ENCODE measurements at places on chromosomes 6 and 20.

DNA sequence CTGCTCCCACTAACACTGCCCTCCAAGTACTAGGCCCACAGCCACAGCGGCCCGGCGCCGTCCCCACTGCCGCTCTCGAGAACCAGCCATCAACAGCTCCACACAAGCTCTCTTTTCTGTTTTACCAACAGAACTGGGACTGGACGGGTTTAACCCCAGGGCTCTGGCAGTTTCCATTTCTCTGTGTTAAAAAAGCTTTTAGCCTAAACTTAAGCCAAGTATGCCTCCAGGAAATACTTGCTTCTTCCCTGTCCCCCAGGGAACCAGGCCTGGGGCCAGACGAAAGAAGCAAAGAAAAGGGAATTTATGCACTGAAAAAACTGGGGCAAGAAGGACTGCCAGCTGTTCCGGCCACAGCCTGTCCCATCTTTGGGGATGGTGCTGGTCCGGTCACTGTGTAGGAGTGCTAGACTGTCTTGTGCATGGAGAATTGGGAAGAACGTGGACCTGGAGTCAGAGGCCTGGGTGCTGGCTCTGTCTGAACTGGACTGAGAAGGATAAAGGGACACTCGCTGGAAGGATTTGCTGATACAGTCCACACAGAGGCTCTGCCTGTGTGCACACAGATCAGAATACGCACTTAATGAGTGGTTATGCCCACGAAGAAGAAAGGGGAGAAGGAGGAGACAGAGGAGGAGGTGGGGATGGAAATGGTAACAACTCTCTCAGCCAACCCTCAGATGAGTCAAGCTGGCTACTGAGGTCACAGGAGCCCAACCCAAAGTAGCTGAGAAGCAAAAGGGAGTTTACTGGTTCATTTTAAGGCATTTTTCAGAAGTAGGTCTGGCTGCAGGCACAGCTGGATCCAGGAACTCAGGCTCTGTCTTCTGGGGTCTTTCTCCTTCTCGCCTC, 254.4 kb upstream of the PMEPA1 start:
- DNase-seq: no peak
- no peaks in the 10 kb centered on the region for H3K4me1 ChIP-seq
- H3K27ac ChIP-seq: peak overlapping the region; percentile 51
- no peak overlapping the region for H3K4me3 ChIP-seq
- H3K36me3 ChIP-seq: no peaks in the 10 kb centered on the region

DNA sequence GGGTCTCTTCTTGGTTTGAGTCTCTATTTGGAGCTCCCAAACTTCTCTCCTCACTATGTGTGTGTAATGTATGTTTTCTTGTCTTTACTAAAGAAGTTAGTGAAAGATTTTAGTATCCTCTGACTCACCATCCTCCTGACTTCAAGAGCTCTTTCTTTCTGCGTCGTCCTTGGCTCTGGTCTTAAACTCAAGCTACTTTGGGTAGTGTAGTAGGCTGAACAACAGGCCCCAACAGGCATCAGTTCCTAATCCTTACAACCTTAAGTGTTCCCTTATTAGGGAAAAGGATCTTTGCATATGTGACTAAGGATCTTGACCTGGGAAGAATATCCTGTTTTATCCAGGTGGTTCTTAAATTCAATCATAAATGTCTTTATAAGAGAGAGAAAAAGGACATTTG, 810.2 kb downstream of the MAFB start:
- peaks cover 25% of the 10 kb centered on the region for H3K4me1 ChIP-seq
- no peaks in the 10 kb centered on the region for H3K27me3 ChIP-seq
- DNase-seq: no peak
- H3K4me3 ChIP-seq: no peak overlapping the region

GRCh38 chr6:35034411-35035191, 106.5 kb downstream of the TCP11 start:
- H3K27me3 ChIP-seq: no peaks in the 10 kb centered on the region
- H3K4me3 ChIP-seq: no peak overlapping the region
- no peak for DNase-seq

DNA sequence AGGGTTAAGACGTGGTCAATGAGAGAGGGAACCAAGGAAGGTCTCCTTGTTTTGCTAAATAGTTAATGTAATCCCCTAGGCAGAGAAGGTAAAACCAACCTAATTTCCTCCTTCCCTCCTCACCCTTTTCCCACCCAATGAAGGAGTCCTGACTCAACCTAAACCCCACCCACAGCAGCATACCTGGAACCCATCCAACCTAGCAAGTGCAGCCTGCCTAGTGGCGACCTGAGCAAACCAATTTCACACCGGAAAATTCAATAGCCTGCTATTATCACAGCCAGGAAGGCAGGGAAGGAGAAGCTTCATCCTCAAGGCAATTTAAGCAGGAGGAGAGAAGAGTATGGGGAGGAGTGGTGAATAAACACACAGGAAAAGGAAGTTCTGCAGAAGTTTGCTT, 46.9 kb downstream of the OSTM1 start:
- H3K4me3 ChIP-seq: no peak overlapping the region
- DNase-seq: no peak
- no peaks in the 10 kb centered on the region for H3K4me1 ChIP-seq
- H3K27ac ChIP-seq: no peak overlapping the region

GRCh38 chr20:38609815-38610214, 8.2 kb downstream of the ARHGAP40 start:
- no peak for DNase-seq
- H3K4me3 ChIP-seq: no peak overlapping the region
- no peak overlapping the region for H3K27ac ChIP-seq
- H3K4me1 ChIP-seq: no peaks in the 10 kb centered on the region
- no peaks in the 10 kb centered on the region for H3K36me3 ChIP-seq

GRCh38 chr6:97282238-97282725, 734 bp downstream of the MMS22L start:
- peak overlapping the region; percentile 80 for H3K27ac ChIP-seq
- no peaks in the 10 kb centered on the region for H3K36me3 ChIP-seq
- no peak for DNase-seq
- H3K27me3 ChIP-seq: no peaks in the 10 kb centered on the region
- H3K4me3 ChIP-seq: peak overlapping the region; percentile 85

- H3K4me3 ChIP-seq: no peak overlapping the region
- no peaks in the 10 kb centered on the region for H3K27me3 ChIP-seq
- DNase-seq: no peak
Observed at GRCh38 chr6:116020738-116021137, 40.0 kb downstream of the FRK start.

DNA sequence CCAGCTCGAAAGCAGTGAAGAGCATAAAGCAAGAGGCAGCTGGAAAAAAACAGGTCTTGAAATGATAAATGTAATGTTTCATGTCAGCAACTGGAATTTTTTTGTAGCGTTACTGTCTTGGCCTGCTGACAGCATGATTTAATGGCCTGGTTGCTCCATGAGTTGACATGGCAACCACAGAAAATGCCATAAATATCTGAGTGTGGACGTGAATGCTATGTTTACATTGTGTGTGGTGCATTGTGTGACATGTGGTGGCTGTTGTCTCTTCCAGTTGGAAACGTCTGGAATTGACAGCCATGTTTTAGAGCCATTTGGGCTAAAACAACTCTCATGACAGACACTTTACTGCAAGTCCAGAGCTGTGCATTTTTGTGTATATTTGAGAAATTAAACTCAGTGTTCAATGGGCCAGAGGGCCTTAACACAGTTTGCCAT, 170.0 kb downstream of the FOXA2 start:
- no peak for DNase-seq
- H3K4me1 ChIP-seq: no peaks in the 10 kb centered on the region
- no peaks in the 10 kb centered on the region for H3K36me3 ChIP-seq
- no peak overlapping the region for H3K4me3 ChIP-seq
- H3K27ac ChIP-seq: no peak overlapping the region

- no peak for DNase-seq
- H3K4me3 ChIP-seq: no peak overlapping the region
- H3K27me3 ChIP-seq: peaks cover 64% of the 10 kb centered on the region
- H3K27ac ChIP-seq: no peak overlapping the region
- no peaks in the 10 kb centered on the region for H3K4me1 ChIP-seq
Observed at GRCh38 chr20:63326314-63327230, 33.6 kb downstream of the COL20A1 start.
